ENCODE measurements at places on chromosomes 2 and 18.

- no peak for DNase-seq
Measured at GRCh38 chr2:37911296-37911873, 13.7 kb upstream of the RMDN2 start.

DNA sequence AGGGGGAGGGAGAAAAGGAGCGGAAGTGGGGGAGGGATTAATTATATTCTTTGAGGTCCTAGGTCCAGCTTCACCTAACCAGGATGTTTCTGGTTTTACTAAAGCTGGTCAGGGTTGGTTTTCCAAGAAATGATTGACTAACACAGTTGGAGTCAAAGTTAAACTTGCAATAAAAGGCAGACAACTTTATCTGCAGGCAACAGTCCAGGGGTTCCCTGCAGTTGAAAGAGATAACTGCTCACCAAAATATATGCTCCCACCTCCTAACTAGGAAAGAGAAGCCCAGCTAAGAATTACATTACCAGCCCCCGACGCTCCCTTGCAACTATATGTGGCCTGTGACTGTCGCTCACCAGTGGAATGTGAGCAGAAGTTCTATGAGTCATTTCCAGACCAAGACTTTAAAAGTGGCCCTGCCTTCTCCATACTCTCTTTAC, 140.0 kb upstream of the PKDCC start:
- no peak for DNase-seq

- no peak for DNase-seq
Measured at GRCh38 chr2:200618590-200619021, 32.8 kb downstream of the AOX1 start.

- no peak for DNase-seq
Measured at GRCh38 chr2:122562775-122563174, 807.3 kb downstream of the TSN start.

- DNase-seq = no peak
Measured at GRCh38 chr2:42764096-42764495, at the start of gene OXER1. OXER1 (minus strand) TSS chr2:42764135; CDS start chr2:42764062, 73 bp downstream.

DNA sequence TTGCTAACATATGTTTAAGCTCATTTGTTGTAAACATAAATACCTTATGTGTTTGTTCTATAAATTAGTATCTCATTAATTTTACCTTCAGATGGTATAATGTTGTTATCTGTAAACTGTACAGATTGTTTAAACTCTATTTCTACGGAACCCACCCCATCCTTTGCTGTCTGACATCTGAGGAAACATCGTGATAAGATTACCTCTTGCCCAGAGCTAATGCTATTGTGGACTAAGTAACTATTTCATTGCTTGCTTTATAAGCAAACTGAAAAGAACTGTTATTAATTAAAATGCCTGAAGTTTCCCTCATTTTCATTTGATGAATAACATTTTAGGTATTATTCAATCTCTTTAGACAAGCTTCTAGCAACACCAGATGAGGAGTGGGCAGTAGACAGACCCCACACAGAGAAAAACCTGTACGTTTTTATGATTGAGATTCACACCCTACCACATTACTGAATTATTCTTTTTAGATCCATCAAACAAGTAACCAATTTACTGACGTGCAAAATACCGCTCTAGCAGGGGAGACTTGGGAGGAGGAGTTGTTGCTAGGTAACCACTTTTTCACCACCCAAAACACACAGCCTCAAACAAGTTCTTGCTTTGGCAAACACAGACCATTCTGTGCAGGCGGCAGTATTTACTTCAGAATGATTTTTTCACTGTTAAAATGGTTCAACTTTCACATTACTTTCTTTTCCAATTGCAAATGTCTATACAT, 1.9 kb upstream of the SYT4 start:
- DNase-seq = peak; percentile 90

Data from NCI-H2029 treated with DMSO at 0.1 percent for 48 hours (cell line).